ENCODE measurements at places on chromosomes 12 and 14. TPM values are rescaled to one million over a fixed set of nuclear protein-coding genes. Genes with fewer than 3 reads are reported as not detected.

The BDKRB1 gene
- 33.1 TPM for total RNA-seq

The SYCP3 gene
- total RNA-seq, result 0.14 TPM

The BBOF1 gene
- 9.8 TPM for total RNA-seq

The PPP1CC gene
- 65.5 TPM for total RNA-seq

The KLHDC2 gene
- total RNA-seq, result 93.2 TPM

Measured in smooth muscle cell of bladder (primary cell).